ENCODE measurements at places on chromosomes 11 and 22.

GRCh38 chr11:45142241-45143055 lies 4.0 kb upstream of the PRDM11 start:
- peak; percentile 61 for DNase-seq

GRCh38 chr11:69814902-69815301 lies 4.3 kb downstream of the FGF3 start:
- no peak for DNase-seq

DNA sequence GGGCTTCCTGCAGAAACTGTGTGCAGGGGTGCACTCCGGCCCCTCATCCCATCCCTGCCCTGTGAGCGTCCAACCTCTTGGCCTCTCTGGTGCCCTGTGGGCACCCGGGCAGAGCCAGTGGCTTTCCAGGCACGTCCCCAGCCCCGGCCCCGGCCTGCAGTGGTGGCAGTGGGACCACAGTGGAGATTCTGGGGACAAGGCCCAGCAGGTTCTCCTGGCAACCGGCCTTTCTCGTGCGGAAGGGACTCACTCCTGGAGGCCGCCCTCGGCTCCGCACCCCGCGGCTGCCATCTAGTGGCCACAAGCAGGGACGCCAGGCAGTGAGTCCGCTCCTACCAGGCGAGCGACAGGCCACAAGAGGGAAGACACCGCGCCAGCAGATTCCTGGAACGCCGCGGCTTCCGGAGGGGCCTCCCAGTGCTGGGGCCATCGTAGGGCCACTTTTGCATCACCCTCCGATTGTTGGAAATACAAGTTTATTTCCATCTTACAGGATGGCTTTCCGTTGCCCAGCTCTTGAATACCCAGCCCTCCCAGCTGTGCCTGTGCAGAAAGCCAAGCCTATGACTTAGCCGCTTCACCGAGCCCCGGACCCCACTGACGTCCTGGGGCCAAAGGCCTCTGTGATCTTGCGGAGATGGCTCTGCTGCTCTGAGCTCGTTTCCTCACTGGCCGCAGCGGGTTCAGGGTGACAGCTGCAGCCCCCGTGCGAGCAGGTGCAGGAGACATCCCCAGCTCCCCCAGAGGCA lies 357.3 kb downstream of the CTTN start:
- DNase-seq = peak; percentile 97

DNA sequence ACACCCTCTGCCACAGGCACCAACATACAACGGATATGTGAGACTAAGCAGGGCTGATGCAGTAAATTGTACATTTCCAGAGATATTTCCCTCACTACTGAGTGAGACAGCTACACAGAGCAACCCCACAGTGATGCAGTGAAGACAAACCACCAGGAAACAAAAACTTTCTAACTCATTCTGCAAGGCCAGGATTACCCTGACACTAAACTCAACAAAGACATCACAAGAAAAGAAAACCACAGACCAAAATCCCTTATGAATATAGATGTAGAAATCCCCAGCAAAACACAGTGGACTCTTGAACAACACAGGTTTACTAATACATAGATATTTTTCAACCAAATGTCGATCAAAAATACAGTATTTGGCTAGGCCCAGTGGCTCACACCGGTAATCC lies 1.5 kb upstream of the SLC7A4 start:
- no peak for DNase-seq

DNA sequence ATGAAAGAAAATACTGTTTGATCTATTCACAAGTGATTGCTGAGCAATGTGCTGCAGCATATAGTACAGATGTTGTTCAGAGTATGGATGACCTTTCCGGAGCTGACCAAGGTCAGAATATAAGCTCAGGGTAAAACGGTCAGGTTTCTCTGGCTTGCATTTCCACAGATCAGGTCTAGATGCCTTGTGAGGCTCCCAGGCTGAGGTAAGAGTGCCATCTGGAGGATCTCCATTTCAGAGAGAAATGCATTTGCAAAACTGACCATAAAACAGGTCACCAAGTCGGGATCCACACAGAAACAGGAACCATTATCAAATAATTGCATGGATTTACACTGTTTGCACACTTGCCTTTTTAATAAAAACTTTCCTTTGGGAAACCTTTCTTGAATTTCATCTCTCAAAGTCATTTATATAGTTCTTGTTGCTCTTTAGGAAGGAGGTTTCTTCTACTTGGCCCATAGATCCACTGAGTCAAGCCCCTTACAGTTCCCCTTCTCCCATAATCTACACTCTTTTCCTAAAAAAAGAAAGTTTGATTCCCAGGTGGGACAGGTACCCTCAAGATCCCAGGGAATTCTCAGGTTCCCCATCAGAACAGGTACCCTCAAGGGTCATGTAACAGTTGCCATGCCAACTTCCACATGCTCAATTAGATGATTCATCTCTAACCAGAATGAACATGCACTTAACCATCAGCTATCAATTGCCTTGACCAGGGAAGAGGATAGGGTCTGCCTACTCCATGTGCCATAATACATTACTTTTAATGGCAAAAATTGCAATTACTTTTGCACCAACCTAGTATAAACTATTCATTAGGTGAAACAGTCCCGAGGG lies 25.0 kb upstream of the TMPRSS5 start:
- peak; percentile 77 for DNase-seq

DNA sequence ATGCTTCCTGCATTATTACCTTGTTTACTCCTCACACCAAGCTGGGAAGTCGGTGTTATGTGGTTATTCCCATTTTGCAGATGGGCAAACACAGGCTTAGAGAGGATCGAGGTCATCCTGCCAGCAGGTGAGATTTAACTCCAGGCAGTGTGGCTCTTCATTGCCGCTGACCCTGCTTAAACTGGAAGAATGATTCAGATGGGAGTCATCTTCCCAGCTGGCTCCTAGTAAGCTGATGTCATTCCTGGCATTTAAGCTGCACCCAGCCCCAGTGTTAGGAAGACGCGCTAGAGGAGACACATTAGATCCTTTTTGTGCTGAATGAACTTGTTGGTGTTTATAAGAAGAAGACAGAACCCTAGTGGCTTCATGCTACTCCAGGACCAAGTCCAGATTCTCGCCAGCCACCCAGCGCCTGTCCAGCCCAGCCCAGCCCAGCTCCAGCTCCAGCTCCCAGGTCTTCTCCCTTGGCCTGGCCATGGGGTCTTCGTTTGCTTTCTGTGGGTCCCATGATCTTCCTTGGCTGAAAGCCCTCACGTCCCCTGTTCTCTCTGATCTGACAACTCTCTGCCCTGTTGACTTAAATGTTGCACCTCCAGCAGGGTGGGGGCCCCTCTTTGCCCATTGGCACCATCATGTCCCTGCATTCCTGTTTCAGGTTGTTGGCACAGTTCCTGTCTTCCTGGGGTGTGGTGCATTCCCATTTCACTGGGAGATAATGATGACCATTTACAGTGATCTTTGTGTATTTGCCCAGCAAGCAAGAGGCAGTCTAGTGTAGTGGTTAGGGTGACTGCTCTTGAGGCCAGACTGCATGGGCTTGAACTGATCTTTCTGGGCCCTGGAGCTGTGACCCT lies 13.6 kb downstream of the PARVB start:
- peak; percentile 94 for DNase-seq

GRCh38 chr11:47924184-47924691 lies 56.1 kb upstream of the PTPRJ start:
- peak; percentile 57 for DNase-seq

- peak; percentile 20 for DNase-seq
Measured at GRCh38 chr22:32737811-32738497, 63.6 kb upstream of the TIMP3 start.

GRCh38 chr11:36412781-36413383 lies 97.2 kb downstream of the TRAF6 start:
- no peak for DNase-seq

DNA sequence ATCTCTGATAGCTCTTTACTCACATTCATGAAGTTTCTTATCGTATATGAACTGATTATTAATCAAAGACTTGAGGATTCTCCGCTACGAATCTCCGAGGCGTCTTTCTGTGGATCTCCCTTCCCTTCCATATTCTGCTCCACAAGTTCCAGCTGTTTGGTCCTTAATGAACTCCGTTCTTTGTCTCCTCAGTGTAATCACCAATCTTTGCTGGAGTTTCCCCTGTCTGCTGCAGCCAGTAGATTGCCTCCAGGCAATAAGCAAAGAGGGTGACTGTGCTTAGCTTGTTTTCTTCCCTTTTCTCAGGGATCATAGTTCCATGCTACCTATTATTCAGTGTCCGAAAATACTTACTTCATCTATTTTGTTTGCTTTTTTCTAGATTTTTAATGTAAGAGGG lies 169.6 kb upstream of the FOLH1 start:
- no peak for DNase-seq

DNA sequence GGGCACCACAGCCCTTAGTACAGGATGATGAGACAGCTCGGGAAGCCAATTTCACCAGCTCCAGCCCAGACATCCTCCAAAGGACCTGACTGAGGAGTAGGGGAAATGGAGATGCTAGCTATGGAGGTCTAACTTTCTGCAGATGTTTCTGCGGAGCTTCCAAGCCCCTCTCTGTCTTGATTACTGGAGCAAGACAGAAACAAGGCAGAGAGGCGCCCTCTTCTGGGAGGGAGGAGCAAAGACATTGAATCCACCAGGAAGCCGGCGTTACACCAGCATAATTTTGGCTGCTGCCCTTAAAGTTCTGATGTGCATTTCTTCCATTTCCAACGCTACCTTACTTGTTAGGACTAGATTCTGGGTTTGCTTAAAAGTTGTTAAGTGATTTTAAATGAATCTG lies 107.3 kb upstream of the HSD17B12 start:
- peak; percentile 49 for DNase-seq

Data from AG20443 (cell line).